ENCODE measurements at places on chromosomes 1 and 21. TPM values are rescaled to one million over a fixed set of nuclear protein-coding genes. Genes with fewer than 3 reads are reported as not detected.

The C1QA gene
- not detected for total RNA-seq

The SGIP1 gene
- total RNA-seq: not detected

The OTUD3 gene
- 3.0 TPM for total RNA-seq

The AVPR1B gene
- total RNA-seq: not detected

The PUSL1 gene
- 24.1 TPM for total RNA-seq
